ENCODE measurements at places on chromosomes 5 and 9. TPM values are rescaled to one million over a fixed set of nuclear protein-coding genes. Genes with fewer than 3 reads are reported as not detected.

RASEF gene
- 0.05 TPM for total RNA-seq

RACK1 gene
- total RNA-seq: 2,029 TPM

CNTFR gene
- total RNA-seq: not detected

CDH9 gene
- total RNA-seq: not detected
